NCI-H187 treated with DMSO at 0.1 percent for 48 hours (cell line): ENCODE measurements at places on chromosomes 6 and 20.

DNA sequence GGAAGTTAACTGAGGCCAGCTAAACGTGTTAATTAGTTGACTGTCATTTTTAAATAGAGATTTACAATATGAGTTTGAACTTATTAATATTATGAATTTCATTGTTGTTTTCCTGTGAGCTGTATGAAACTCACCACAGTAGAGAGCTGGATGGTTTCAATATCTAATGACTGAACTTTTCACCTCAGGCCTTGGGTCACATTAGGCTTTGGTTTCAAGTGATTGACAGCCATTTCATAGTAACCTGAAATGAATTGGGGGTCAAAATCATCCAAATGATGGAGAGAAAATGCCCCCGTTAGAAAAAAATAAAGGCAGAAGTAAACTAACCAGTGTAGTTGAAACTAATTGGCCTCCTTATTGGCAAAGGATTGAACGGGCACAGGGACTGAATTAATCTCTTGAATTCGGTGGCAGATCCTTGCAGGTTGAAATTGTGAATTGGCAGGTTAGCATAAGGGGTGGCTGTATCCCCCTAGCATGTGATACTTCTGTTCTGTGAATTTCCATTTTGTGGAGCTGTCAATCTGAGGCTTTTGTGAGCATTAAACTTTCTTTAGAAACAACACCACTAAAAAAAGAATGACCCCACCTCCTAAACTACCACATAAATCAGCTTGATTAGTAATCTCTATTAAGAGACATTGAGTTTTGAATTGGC is 155.1 kb upstream of the MMS22L start:
- DNase-seq = no peak

- DNase-seq = no peak
These were observed 8.8 kb downstream of the L3MBTL1 start for GRCh38 chr20:43516251-43516824.

GRCh38 chr6:142907544-142907943 is 37.4 kb downstream of the HIVEP2 start:
- DNase-seq = no peak

- no peak for DNase-seq
These were observed 52.6 kb upstream of the DACT2 start for GRCh38 chr6:168371981-168372711.

- no peak for DNase-seq
These were observed 27.3 kb downstream of the ADGRF5 start for GRCh38 chr6:46894433-46894832.

- DNase-seq = no peak
These were observed 23.4 kb downstream of the COL21A1 start for GRCh38 chr6:56223995-56224394.

GRCh38 chr20:52681288-52681687 is 290.9 kb upstream of the TSHZ2 start:
- DNase-seq = no peak

DNA sequence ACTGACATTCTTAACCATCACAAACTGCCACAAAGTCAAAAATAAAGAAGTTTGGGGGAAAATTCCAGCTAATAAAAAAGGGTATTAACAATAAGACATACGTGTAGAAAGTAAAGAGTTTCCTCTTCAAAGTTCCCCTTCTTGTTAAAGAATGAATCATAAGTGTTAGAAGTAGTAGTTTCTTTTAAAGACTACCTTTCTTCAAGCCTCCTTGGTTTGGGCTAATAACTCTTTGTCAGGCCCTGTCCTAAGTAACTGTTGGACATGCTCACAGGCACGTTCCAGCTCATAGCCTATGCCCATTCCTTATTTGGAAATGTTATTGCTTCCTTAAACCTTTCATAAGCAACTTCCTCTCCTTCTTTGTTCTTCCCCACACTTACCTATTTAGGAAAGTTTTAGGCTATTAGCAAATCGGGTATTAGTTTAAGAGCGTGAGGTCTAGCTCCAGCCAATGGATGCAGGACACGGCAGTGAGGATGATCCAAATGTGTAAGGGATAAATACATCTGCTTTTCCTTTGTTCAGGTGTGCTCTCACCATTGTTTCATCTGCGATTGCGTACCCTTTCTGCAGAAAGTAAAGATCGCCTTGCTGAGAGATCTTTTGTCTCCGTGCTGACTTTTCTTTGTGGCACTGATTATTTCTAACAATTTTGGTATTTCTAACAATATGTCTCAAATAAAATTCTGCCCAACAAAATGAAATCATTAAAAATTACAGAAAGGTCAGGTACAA is 64.9 kb downstream of the CHD6 start:
- DNase-seq = no peak

DNA sequence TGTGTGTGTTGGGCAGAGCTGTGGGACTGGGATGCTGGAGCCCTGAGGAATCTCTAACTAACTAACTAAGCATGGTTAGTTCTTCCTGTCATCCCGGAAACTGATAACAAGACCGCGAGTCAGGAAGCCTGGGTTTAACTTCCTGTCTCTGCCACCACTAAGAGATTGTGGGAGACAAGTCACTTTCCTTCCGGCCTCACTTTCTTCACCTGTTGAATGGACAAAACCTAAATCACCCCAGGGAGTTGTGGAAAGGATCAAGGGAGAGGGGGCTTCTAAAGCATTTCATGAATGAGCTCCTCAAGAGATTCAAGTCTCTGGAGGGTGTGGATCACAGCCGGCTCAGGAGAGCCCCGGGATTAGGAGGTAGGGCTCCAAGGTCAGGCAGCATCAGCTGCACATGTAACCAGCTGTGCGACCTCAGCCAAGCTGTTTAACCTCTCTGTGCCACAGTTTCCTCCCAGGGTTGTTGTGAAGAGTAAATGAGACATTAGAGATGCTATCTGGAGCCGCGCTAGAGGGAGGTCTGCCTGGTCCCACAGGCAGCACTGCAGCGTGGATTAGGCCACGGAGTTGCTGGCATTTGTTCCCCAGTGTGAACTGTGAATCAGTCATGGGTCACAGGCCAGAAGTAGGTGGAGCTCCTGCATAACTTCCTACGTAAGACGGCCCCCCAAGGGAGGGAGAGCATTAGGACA is 105.1 kb downstream of the TOX2 start:
- no peak for DNase-seq

DNA sequence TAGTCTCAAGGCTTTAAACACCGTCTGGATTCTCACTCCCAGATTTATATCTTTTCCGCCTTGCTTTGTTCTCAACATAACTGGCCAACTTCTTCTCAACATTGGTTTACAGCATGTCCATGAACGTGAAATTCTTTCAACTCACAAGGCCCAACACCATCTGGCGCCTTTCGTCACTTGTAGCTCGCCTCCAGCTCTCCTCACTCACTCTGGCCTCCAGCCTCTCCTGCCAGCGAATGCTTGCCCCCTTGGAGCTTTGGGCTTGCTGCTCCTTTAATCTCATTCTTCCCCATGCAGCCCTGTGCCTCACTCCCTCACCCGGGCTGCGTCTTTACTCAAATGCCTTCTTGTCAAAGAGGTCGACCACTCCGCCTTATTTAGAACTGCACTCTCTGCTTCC is 324.5 kb downstream of the PRKN start:
- no peak for DNase-seq

DNA sequence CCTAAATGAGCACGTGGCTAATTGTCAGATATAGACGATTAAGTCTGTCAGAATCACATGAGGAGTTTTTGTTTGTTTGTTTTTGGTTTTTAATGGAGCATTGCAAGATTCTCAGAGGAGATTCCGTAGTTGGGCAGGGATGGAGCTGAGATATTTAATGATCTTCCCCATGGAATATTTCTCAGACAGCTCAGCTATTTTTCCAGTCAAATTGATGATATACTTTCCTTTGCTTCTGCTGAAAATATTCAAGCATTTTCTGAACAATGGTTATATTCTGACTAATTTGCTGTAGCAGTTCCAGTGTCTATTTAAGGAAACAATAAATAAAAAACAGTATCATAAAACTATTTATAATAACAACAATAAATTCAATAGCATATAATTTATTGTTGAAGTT is 348.4 kb downstream of the KIF16B start:
- DNase-seq = no peak

- DNase-seq = no peak
These were observed 275.1 kb upstream of the IMPG1 start for GRCh38 chr6:76347539-76347938.

DNA sequence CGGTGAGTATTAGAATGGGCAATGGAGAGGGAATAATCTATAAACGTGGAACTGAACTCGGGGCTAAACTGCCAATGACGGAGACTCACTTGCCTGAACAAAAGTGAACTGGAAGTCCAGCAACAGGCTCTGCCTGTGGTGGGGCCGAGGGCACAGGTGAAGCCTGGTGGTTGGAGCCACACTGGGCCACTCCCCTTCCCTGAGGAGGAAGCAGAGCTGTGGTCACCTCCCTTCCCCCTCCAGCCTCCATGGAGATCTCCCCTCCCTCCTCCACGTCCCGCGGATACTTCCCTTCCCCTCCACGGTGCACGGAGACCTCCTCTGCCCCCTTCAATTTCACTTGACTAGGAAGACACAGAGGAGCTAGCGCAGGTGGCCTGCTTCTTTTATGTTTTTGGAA is 14.7 kb upstream of the DSP start:
- no peak for DNase-seq

GRCh38 chr20:50138479-50139393 is 14.8 kb downstream of the PEDS1 start:
- DNase-seq = no peak

DNA sequence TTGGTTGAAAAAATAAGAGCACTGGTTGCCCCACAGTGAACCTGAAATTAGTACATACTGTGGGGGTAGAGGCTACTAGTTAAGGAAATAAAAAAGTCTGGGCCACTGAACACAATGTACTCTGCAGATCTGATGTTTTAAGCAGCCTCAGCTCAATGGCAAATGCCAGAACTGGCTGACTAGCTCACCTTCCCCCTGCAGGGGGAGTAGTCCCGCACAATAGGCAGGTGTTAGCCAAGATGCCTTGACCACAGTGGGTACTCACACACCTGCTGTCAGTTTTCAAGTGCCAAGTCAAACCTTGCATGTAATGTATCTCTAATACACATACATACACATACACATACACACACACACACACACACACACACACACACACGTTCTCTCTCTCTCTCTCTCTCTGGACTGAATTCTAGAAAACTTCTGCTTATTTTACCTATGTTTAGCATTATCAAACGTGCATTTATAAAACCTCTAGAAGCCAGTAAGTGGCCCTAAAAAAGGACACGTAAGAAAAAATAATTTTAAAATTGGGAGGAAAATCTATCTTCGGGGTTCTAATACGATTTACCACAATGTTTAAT is 36.1 kb downstream of the GMDS start:
- DNase-seq = peak; percentile 69

- DNase-seq = no peak
These were observed 156.2 kb upstream of the PLCB4 start for GRCh38 chr20:8912731-8913130.

- DNase-seq = no peak
These were observed 146.7 kb downstream of the TASP1 start for GRCh38 chr20:13492001-13492481.

DNA sequence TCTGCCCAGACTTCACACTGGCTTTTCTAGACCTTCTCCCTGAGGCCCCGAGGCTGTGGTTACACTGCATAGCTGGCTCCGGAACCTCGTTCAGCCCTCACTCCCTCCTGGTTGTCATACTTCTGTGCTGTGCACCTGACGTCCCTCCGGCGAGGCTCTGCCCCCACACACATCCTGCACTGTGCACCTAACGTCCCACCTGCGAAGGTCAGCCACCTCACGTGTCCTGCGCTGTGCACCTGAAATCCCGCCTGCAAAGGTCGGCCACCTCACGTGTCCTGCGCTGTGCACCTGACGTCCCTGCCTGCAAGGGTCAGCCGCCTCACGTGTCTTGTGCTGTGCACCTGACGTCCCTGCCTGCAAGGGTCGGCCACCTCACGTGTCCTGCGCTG is 111.0 kb upstream of the FRMD1 start:
- DNase-seq = no peak

DNA sequence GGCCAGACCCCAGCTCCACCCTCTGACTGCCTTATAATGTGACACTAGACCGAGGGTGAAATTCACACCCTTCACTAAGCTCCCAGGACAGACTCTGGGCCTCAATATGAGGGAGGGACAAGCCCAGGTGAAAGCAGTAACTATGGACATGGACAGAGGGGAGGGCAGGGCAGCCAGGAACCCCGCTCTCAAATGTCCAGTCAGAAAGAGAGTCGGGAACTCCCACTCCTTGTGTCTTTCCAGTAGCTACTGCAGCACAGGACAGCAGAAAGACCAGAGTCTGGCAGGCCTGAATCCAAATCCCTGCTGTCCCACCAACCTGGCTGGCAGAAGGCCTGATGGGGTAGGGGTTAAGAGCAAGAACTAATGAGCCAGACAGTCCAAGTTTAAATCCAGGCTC is 6.4 kb downstream of the C20orf96 start:
- no peak for DNase-seq

- peak; percentile 38 for DNase-seq
These were observed 26.1 kb upstream of the NKAIN2 start for GRCh38 chr6:123777563-123777962.

- no peak for DNase-seq
These were observed 10.1 kb upstream of the SLC22A7 start for GRCh38 chr6:43287717-43288679.

- no peak for DNase-seq
These were observed at the start of gene HMGCLL1 for GRCh38 chr6:55578537-55579363. Gene HMGCLL1 (minus strand): TSS chr6:55579192. CDS start chr6:55579055, 137 bp downstream.

- DNase-seq = no peak
These were observed 105.4 kb downstream of the NCOA3 start for GRCh38 chr20:47606983-47607613.

GRCh38 chr20:33169176-33169794 is 1.3 kb downstream of the BPIFA2 start:
- no peak for DNase-seq

DNA sequence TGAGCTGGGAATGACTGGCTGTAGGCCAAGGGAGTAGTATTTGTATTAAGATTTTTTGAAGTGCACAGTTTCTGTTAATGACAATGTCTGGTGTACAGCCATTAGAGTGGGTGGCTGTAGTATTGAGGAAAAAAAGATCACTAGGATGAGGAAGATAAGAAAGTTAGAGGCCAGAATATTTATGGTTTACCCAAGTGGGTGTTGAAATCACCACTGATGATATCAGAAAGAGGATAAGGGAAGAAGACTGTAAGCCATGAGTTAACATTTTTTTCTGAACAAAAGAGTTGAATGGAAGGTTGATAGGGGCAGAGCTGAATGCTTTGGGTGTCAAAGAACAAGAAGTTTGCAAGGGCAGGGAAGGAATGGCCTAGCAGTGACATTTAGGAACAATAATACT is 104.7 kb downstream of the PRDM13 start:
- DNase-seq = no peak

- DNase-seq = no peak
These were observed 243.2 kb upstream of the GMDS start for GRCh38 chr6:2488578-2488977.

- no peak for DNase-seq
These were observed 243.6 kb downstream of the KHDRBS2 start for GRCh38 chr6:62042429-62042828.

GRCh38 chr6:35093118-35093445 is 48.1 kb downstream of the TCP11 start:
- DNase-seq = no peak
